HS-27A (cell line): ENCODE measurements at places on chromosomes 12 and 14.
A peak's percentile ranks its signal among the peaks of the same experiment; 100 is the strongest.

GRCh38 chr12:57215065-57215464, 1.5 kb upstream of the NXPH4 start:
- no peak for DNase-seq

- no peak for DNase-seq
Observed at GRCh38 chr14:105847400-105847799, 321.0 kb downstream of the TMEM121 start.

GRCh38 chr14:105013150-105013785, 7.6 kb downstream of the CDCA4 start:
- DNase-seq, result no peak

- DNase-seq, result peak; percentile 42
Observed at GRCh38 chr14:57871459-57872080, 5.7 kb upstream of the SLC35F4 start.

DNA sequence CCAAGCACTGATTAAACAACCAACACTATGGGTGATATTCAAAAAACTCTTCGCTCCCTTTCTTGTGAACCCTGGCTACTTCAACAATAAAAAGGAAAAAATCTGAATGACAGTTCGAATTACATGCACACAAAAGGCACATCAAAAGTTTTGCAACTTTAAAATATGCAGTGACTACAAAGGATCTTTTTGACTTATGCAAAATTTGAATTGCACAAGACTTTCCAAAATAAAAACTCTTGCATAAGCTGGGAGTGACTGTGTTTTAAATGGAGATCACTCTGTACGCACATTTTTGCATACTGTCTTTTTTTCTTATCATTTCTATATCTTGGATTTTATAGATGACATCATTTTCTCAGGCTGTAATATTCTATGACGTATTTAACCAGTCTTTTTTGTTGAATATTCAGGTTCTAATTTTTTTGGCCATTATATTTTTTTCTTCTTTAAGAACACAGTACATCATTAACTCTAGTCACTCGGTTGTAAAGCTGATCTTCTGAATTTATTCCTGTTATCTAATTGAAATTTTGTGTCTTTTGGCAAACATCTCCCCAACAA, 667.6 kb upstream of the TBX3 start:
- no peak for DNase-seq

- DNase-seq, result no peak
Observed at GRCh38 chr14:30874999-30875787, 834 bp downstream of the COCH start.

DNA sequence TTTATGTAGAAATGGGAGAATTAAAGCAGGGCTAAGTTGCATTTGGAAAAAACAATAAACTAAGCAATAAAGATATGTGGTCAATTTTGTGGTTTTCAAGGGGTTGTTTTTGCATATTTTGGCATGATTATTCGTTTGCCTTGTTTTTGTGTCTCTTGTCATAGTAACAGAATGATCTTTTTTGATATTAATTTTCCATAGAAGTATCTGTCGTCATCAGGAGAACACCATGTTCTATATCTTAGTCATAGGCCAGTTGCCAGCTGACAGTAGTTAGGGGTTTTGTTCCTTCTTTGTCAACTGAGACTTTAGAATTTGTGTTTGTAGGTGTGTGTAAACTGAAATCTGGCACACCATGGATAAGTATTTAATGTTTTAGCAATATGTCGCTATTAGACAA, 1354.8 kb downstream of the LRFN5 start:
- DNase-seq, result no peak

GRCh38 chr12:27468241-27468640, 21.7 kb downstream of the SMCO2 start:
- no peak for DNase-seq

- no peak for DNase-seq
Observed at GRCh38 chr12:17357396-17357795, 732.6 kb downstream of the RERGL start.

- DNase-seq, result no peak
Observed at GRCh38 chr12:71665090-71665463, 976 bp downstream of the THAP2 start.

- no peak for DNase-seq
Observed at GRCh38 chr14:63573581-63573980, 30.4 kb upstream of the PPP2R5E start.

DNA sequence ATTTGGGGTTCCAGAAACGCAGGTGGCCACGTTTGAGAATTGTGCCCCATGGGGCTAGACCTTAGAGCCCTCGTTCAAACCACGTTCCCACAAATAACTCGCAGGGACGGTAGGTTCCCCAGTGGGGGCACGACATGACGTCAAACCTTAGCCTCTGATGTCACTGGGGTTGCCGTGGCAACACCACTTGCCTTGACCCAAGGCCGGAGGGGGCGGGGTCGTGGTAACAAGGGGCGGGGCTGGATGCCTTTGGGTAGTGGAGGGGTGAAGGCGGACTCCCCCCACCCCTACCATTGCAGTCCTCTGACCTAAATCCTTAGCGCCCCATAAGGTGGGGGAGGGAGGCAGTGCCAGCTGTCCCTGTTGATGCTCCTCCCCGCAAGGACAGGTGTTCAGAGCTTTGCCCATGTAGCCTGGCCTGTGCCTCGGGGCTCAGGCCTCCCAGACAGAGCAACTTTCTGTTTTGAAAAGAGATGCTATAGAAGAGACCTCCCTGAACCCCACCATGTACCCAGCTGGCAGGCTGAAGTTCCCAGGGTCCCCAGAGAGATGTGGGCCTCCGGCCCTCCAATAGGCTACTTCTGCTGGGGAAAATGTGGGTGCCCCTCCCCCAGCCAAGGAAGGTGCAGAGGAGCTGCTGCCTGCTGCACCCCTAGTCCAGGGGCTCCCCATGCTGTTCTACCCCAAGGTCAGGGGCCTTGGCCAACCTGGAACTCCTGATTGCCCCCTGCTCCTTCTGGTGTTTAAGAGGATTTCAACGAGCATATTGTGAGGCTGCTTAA, 1.9 kb downstream of the FAM222A start:
- DNase-seq, result no peak

- no peak for DNase-seq
Observed at GRCh38 chr14:72917094-72917802, 9.0 kb upstream of the DCAF4 start.

- no peak for DNase-seq
Observed at GRCh38 chr12:52087961-52088820, 8.7 kb downstream of the SMIM41 start.

DNA sequence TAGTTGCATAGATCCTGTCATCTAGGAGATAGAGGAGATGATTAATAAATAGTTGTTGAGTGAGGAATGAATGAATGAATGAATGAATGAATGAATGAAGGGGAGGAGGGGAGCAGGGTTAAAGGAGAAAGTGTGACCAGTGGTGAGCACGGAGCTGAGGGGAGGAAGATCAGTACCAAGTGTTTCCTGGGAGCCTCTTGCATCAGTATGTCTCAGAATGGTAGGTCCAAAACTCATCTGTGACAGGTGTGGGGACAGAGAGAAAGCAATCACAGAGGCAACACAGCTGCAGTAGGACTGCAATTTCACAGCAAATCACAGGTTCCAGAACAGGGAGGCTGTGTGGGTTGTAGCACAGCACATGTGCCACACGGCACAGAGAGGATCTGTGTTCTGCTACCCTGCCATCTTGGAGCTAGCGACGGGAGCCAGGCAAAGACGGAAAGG, 14.5 kb upstream of the TNFRSF1A start:
- no peak for DNase-seq

GRCh38 chr14:102633906-102634595, 41.6 kb downstream of the RCOR1 start:
- no peak for DNase-seq

GRCh38 chr14:53106768-53107167, 46.4 kb downstream of the DDHD1 start:
- no peak for DNase-seq

DNA sequence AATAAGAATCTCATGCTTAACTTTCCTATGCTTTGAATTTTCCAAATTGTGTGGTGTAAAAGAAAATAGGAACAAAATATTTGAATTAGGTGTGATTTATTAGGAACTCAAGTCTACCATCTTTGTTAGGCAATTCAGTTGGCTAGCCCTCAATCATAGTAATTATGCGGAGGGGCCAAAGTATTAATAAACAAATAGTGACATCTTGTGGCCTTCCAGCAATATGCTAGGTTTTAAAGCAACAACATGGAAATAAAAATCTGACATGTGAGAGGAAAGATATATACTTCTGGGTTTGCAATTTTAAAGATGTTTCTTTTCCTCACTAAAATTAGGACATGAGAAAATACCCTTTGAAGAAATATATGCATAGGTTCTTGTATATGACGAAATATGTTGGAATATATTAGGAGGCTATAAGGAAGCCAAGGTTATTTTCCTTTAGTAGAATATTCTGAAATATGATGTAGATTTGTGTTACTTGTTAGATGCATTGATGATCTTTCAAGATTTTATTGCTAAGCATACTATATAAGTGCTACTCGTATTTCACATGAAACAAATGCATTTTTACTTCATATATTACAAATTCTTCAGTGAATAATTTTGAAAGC, 200.4 kb downstream of the PTPRO start:
- no peak for DNase-seq

- DNase-seq, result no peak
Observed at GRCh38 chr12:105725054-105725453, 394.6 kb downstream of the C12orf75 start.

- DNase-seq, result no peak
Observed at GRCh38 chr14:101167428-101167827, 263.9 kb upstream of the RTL1 start.

DNA sequence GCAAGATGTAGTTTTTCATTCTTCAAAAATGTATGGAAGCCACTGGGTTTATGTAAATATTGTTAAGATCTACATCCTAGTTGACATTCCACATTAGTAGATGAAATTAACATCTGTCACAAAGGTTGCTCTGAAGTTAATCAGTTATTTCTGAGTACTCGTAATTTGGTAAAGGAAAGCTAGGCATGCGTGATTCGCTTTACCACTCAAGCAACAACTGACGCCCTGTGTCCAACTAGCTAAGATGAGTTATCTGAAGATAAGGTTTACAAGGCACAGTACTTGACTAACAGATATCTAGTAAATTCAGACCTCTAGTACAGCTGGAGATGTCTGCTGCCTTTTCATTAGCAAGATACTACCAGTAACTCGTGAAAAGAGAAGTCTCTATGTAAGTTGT, 14.1 kb downstream of the PRKD1 start:
- DNase-seq, result no peak

DNA sequence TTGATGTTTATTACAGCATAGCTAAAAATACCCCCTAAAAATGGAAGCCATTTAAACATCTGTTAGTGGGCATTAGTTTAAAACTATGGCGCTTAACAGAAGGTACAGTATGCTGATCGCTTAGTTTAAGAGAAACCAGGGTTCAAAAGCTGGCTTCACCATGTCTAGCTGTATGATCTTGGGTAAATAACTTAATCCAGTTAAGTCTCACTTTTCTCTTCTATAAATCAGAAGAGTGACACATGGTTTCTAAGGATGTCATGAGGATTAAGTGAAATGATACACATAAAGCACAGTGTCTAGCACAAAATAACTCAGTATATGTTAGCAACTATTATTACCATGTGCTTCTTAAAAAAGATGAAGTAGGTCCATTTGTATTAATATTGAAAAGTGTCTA, 38.7 kb downstream of the STK38L start:
- no peak for DNase-seq

GRCh38 chr14:24885410-24885913, 164.5 kb downstream of the STXBP6 start:
- no peak for DNase-seq

DNA sequence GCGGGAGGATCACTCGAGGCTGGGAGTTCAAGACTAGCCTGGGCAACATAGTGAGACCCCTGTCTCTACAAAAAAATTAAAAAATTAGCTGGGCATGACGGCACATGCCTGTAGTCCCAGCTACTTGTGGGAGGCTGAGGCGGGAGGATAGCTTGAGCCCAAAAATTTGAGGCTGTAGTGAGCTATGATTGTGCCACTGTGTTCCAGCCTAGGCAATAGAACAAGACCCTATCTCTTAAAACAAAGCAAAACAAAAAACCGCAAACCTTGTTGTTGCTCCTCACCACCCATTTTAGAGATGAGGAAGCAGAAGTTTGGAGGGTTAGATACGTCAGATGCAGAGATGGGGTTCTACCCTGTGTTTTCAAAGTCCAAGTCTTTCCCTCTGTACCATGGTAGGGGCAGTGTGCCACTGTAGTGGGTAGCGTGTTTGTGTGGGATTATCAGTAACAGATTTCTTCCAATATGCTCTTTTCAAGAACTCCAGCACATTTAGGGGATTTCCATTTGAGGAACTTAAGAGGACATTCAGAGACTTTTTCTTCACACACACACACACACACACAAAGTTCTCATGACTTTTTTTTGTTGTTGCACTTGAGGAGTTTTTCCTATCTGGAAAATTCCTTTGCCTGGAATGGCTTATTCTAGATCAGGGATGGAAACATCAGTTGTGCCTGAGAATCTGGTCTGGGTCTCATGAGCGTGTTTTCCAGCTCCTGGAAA, 186.5 kb downstream of the CHST11 start:
- DNase-seq, result no peak

DNA sequence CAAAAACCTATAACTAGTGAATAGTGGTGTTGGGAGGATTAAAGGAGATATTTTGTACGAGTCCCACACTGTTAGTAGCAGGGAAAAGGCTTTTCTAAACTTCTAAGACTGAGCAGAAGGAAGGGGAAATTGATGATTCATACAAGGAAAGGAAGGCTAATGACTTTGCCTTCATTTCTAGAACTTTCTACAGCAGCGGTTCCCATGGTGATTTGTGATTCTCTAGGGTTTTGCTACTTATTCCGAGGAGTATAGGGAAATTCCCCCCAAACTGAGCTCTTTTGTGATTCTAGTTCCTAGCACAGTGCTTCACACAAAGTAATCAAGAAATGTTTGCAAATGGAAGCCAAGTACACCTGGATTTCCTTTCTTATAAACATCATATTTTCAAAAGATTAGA, 23.8 kb upstream of the PWP1 start:
- no peak for DNase-seq

DNA sequence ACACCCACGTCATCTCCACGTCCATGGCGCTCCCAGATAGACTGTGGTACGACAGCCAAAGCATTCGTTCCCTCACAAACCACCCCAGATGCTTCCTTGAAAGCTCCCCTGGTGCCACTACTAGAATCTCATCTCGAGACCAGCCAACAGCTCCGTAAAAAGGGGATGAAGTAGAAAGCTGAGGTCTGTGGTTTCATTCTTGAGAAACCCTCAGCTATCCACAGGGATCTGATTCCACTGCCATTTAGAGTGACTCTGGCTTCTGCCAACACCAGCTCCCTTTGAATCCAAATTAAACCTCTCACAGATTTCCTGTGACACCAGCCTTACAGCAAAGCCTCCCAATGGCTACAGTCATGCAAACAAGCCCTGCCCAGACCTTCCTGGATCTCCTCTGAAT, 18.5 kb upstream of the FOXN3 start:
- DNase-seq, result no peak
